ENCODE measurements at places on chromosomes 5 and 9.

- no peak for DNase-seq
Observed at GRCh38 chr9:99592834-99593574, 228.7 kb upstream of the NR4A3 start.

DNA sequence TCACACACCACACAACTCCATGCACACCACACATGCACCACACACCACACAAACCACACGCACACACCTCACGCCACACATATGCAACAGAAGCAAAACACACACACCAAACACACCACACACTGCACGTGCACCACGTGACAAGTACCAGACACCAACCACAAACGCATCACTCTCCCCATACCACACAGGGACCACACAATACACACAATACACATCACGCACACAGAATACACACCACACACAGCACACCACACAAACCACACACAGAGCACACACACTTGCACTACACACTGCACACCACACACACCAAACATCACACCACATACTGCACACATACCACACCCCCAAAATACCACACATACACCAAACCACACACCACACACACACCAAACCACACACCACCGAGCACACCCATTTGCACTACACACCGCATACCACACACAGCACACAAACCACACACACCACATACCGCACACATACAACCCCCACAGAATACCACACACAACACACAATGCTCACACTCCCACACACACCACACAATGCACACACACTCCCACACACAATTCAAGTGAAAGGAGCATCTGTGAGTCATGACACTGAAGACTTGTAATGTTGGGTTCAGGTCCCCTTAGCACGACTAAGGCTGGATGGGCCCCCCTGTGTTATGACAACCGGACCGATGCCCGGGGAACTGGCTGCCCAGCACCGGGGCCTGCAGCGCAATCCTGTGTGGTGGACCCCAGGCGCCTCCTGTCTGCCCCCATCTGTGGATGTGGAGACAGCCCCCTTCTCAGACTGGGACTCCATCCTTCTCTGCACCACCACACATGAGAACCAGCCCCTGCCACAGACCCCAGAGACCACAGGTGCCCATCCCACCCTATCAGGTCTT is 6.0 kb upstream of the ZDHHC11 start:
- no peak for DNase-seq

GRCh38 chr5:115375893-115376292 is 79.4 kb upstream of the CCDC112 start:
- no peak for DNase-seq

DNA sequence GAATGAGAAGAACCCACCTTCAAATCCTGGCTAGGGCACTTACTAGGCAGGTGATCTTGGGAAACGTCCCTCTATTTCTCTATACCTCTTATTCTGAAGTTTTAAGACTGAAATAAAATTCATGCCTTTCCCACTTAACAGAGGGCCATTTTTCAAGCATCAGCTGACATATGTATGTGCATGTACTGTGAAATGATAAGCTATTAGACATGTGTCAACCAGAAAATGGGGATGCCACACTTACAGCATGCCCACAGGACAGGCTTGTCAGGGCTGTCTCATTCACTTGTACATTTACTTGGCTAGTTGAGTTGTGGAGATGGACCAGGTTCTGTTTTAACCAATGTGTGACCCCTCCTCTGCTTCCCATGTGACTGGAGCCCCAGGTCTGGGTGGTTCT is 78.5 kb downstream of the C9orf152 start:
- DNase-seq: no peak

DNA sequence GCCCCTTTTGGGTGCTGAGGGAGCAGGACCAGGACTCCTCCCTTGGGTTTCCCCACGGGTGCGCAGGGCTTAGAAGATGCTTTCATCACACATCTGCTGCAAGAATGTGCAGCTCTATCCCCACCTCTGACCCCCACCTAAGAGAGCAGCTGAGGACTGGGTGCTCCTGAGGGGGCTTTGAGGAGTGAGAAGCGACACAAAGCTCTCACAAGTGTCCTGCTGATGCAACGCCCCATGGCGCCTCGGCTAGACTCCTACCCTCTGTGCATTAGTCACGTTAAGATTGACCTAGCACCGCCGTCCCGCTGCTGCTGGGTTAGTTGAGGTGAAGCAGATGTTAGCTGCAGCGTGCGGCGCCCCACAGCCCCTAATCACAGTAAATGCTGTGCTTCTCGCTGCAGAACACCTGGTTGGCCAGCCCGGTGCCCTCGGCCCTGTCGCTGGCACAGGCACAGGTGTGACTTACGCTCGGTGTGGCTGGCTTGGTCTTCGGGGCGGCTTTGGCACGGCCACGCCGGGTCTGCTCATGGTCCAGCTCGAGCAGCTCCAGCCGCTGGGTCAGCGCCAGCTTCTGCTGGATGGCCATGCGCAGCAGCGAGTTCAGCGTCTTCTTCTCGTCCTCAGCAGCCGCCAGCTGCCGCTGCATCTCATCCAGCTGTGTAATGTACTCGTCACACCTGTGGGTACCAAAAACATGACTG is 45.0 kb upstream of the IPPK start:
- DNase-seq: no peak

DNA sequence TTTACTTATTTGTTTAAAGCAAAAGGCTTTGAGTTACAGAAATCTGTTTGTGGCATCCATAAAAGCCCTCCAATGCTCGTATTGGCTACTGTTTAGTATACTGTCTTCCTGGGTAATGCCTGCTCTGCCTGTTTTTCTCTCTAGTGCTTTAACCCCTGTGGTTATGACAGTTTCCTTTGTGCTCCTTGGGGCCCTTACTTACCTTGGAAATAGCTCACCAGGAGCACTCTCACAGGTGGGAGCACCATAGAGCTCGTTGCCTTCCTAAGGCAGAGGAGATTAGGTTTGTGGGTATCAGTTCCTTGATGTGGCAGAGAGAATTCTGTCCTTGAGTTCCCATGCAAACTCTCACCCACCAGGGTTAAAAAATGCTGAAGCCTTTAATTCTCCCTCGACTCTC is 242.8 kb downstream of the CDH18 start:
- DNase-seq: no peak
